ENCODE measurements at places on chromosomes 7 and 10. TPM values are rescaled to one million over a fixed set of nuclear protein-coding genes. Genes with fewer than 3 reads are reported as not detected.

GRCh38 chr7:15555381-15555859, 6.4 kb downstream of the AGMO start:
- peak; percentile 12 for DNase-seq

DNA sequence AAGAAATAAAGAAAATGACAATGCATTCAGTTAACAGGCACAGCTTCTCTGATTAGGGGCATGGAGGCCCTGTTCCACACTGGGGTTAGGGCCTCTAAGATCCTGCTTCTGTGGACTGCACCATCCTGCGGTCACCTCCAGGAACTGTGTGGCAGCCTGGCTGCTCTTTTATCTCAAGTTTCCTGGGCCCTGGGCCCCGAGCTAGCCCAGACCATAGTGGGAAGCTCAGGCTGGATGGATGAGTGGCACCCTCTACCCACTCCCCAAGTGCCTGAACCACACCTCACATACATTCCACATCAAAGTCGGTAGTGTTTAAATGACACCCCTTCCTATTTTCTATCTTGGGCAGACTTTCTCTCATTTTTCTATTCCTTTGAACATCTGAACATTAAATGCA, 461.5 kb upstream of the MKI67 start:
- no peak for DNase-seq

DNA sequence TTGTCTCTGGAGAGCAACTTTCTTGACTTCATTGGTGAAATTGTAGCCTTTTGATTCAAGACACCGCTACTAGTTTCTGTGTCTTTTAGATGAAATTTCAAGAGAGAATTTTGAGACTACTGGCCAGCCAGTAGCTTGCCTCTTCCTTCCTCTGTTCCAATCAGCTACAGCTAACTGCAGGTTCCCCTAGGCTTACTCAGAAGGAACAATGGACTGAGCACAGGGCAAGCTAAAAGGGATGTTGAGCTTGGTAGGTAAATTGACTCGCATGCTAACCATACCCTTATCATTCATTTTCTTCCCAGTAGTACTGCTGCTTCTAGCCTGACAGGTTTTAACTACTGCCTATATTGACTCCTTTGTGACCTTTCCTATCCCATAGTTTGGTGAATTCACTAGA, 81.1 kb downstream of the RUNDC3B start:
- no peak for DNase-seq

GRCh38 chr7:105990727-105991453, 27.8 kb downstream of the CDHR3 start:
- no peak for DNase-seq

ADAM8 gene
- 1.6 TPM for polyA plus RNA-seq

- peak; percentile 49 for DNase-seq
Observed at GRCh38 chr7:150383710-150384397, 4.7 kb downstream of the ZNF775 start.

- no peak for DNase-seq
Observed at GRCh38 chr7:144842377-144842851, 6.6 kb upstream of the TPK1 start.

DNA sequence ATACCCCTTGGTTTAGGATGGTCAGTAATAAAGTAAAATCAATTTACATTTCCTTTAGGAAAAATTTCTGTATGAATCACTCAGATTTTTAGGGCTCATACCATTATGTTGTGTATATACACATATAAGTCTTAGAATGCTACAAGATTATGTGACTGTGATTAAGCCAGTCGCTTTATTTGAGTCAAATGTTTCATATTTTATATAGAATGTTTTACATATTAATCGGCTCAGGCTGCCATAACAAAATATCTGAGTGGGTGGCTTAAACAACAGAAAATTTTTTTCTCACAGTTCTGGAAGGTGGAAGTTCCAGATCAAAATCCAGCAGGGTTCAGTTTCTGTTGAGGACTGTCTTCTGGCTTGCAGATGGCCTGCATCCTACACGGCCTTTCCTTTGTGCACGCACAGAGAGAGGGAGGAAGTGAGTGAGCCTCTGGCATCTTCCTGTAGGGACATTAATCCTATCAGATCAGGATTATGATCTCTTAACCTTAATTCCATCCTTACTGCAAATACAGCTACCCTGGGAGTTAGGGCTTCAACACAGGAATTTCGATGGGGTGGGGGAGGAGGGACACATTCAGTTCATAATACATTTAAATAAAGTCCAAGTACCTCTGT, 198.0 kb downstream of the PHF14 start:
- peak; percentile 62 for DNase-seq

GRCh38 chr10:16192337-16192736, 244.5 kb upstream of the PTER start:
- DNase-seq = no peak

DNA sequence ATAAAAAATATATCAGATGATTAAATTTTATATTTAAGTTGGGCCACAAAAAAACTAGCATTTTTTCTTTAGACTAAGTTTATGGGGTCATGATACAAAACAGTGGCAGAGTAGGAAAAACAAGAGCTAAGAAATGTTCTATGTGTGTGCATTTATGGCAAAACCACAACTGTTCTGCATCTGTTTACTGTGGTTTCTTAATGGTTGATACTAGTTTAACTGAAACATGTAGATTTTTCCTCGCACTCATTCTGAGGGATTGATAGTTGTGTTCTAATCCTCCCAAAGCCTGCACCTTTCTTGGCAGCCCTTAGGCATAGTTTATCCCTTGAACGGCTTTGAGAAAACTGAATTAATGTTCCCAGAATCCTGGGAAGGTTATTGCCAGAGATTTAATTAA, 66.6 kb upstream of the PHYHIPL start:
- no peak for DNase-seq

DGKI gene
- polyA plus RNA-seq = 1.3 TPM

DNA sequence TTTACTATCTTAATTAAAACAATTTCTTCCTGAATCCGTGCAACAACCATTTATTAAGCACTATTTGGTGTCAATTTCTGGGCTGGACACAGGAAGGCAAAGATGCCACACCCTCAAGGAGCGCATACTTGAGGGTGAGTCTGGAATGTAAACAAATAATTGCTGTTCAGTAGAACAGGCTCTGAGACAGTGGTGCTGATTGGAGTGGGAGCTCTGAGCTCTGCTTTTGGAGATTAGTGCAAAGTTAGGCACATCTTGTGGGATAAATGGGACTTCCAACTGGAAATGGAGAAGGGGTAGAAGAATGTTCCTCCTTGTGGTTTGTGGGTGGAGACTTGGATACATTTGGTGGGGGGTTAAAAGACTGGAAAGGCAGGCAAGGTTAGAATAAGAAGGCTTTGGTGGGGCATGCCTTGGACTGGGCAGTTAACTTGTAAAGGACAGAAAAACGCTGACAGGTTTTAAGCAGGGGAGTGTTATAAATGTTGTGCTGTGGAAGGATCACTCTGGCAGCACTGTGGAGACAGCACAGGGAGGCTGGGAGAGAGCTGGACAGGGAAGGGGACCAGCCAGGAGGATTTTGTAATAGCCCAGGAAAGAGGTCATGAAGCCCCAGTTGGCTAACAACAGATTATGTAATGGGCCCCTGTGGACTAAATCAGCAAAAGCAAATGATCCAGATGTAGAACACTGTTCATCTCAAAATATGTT, 80.7 kb downstream of the ZNF365 start:
- no peak for DNase-seq

- DNase-seq = no peak
Observed at GRCh38 chr7:152989889-152990380, 230.4 kb downstream of the ACTR3B start.

GRCh38 chr10:77628906-77629730, 8.5 kb downstream of the KCNMA1 start:
- DNase-seq = no peak

DNA sequence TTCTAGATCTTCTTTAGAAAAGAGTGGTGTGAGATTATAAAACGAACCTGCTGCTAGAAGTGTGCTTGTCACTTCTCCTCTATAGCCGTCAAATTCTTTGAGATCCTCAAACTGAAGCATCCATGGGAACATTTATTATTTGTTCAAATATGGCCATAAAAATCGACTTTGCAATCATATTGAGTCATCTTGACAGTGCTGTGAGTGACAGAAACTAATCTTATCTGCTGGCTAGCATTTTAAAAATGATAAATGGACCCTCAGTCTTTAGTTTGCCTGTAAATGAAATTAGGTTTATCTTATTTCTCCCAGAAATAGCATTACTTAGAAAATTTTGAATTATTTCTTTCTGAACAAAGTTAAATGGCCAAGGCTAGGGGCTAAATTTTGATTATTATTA, 290.8 kb downstream of the EXOC4 start:
- no peak for DNase-seq

GRCh38 chr10:16497911-16498310, 23.8 kb downstream of the C1QL3 start:
- DNase-seq = no peak

- DNase-seq = no peak
Observed at GRCh38 chr10:52652431-52653262, 119.9 kb downstream of the MBL2 start.

DNA sequence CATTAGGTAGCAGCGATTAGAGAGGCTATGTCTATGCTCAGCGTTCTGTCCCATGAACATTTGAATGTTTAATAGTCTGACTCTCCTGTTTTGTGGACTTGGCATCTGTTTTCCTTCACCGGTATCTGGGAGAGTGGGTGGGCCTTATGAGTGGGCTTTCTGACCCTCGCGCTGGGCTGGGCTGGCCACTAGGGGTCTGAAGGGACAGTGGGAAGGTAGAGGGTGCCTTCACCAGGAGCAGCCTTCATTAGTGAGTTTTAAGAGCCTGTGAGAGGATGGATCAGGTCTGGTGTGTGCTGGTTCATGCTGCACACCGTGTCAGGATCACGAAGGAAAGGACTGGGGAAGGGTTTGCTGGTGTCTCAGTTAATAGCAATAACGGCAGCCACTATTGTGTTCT, 33.4 kb downstream of the DCLRE1A start:
- DNase-seq = peak; percentile 43

ITPRID1 gene
- not detected for polyA plus RNA-seq

GRCh38 chr10:60646966-60647796, 131.1 kb upstream of the CDK1 start:
- DNase-seq = peak; percentile 12

DNA sequence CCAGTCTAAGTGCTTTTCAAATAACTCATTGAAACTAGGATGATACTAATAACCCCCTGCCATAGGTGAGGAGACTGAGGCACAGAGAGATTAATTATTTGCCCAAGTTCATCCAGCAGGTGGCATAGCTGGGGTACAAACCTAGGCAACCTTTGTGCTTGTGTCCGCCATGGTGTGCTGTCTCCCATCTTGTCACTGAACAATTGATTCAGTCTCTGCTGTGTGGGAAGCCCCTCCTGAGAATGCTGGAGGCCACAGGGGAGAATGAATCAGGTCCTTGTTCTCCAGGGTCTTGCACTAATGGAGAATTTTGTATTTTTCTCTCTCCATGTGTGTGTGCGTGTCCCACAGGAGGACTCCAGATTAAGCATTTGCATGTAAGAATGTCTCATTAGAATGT, 15.8 kb upstream of the TMEM236 start:
- no peak for DNase-seq

DNA sequence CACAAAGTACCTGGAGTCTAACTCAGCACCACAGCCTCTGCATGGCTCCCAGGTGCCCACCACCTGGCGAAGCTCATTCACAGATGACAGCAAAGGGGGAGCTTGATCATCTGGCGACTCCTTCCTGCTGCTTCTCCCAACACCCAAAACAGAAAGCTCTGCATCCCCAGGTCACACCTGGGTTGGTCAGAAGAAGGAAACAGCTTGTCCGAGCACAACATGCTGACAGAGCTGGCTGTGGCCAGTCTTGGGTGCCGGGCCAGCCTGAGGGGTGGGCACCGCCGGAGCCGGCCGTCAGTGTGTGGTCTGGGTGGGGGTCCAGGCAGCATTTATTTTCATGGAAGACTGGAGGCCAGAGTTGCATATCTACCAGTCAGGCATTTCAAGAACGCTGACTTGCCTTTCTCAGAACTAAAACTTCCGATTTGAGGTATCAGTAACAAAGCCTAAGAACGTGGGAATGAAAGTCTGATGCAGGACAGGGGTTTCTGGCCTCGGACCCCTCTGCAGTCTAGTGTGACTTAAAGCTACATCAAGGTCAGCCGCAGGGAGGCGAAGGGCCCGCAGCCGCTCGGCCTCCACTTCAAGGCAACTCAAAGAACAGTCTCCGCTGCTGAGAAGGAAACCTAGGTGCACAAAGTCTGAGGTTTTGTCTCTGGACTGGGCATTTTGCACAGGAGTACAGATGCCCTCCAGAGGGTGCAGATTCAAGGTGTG, 109.6 kb downstream of the CYTH3 start:
- DNase-seq = no peak

DNA sequence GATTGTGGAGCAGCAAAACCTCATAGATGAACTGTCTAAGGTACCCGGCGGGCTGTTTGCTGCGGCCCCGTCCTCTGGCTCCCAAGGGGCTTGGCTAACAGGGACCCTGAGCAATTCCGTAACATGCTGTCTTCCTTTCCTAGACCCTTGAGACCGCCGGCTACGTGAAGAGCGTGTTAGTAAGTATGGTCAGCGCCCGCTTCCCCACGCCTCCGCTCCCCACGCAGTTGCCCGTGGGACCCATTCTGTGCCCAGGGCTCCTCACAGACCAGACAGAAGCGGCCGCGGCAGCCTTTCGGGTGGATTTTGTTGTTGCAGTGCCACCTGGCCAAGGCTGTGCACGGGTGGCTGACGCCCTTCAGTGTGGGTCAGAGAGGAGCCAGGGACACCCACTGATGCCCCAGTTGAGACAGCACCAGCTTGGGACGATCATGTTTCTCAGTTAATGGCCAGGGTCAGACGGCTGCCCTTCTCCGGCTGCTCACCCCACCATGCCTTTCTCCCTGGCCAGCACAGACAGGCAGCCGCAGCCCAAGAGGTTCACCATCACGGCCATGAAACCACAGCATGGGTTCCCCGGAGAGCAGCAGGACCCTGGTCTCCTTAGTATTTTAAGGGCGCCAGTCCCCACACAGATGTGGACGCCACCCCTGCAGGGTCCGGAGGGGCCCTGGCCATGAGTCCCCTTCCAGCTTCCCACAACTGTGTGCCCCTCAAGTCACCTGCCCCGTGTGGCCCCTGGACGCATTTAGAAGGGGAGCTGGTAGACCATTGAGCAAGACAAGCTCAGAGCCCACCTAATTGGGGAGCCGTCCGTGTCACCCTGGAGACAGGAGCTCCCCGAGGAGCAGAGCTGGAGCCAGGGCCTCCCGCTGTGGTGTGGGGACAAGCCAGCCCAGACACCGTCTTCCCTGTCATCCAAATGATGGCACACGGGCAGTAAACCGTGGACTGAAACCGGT, 49.4 kb upstream of the DPYSL4 start:
- no peak for DNase-seq

DNA sequence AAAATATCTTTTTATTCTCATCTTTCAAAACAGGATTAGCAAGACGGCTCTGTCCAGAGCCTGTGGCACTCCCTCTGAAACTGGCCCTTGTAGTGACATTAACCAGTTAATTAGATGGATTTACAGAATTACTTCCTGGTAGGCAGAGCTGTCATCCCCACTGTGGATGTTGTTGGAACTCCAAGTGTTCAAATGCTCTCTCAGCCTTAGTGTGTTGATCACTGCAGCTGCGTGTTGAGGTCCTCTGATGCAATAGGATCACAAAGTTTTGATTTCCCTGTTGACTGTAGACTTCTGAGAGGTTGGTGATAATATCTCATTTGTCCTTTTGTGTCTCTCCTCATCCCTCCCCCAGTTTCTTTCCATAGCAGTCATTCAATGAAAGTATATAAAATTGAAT, 117.3 kb upstream of the CDK6 start:
- no peak for DNase-seq

GSTO2 gene
- 0.47 TPM for polyA plus RNA-seq

Measured in SK-N-SH (cell line).